LHCN-M2 (cell line): ENCODE measurements at places on chromosomes 2 and 18. TPM values are rescaled to one million over a fixed set of nuclear protein-coding genes. Genes with fewer than 3 reads are reported as not detected.

- DNase-seq, result no peak
These were observed 25.8 kb upstream of the KCNG3 start for GRCh38 chr2:42519624-42520023.

TGFA gene
- not detected in 2 replicates for total RNA-seq

GRCh38 chr2:101383016-101383541, 4.2 kb downstream of the CREG2 start:
- no peak for DNase-seq

FMNL2 gene
- 11.6 and 12.2 TPM in 2 replicates for total RNA-seq

DNA sequence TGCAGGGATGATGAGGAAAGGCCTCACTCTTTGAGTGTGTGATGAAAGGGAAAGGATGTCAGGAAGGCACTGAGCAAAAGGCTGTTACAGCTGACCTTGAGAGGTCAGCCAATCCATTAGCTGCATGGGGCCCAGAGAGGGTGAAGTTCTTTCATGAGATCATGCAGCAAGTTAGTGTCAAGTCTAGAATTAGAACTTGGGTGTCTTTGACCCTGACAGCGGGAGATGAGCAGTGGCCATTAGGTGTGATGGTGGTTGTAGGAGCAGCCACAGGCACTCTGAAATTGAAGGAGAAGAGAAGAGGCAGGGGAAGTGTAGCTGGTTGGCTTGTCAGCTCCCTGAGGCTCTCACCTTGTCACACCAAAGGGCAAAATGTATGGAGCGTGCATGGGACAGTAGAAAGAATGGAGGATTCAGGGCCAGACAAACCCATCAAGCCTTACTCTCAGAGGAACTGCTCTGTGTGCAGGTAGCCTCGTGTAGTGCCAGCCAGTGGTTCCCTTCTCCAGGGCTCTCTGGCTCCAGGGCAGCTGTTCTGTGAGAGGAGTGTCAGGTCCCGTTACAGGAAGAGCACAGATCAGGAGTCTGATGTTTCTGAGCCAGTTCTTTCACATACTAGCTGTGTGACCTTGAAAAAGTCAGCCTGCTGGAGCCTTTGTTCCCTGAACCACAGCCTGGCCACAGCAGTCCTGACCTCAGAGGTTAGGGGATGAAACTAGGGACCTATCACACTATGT, 35.9 kb downstream of the MAP4K4 start:
- DNase-seq, result peak; percentile 43

GRCh38 chr2:25905126-25905525, 26.8 kb upstream of the ASXL2 start:
- no peak for DNase-seq

MDH1B gene
- total RNA-seq, result 0.86 and 2.5 TPM in 2 replicates

SMIM21 gene
- not detected in 2 replicates for total RNA-seq

- peak; percentile 6 for DNase-seq
These were observed 1.2 kb downstream of the PIEZO2 start for GRCh38 chr18:11147962-11148679.

GRCh38 chr2:178426388-178426787, 24.6 kb downstream of the PRKRA start:
- peak; percentile 87 for DNase-seq

DNA sequence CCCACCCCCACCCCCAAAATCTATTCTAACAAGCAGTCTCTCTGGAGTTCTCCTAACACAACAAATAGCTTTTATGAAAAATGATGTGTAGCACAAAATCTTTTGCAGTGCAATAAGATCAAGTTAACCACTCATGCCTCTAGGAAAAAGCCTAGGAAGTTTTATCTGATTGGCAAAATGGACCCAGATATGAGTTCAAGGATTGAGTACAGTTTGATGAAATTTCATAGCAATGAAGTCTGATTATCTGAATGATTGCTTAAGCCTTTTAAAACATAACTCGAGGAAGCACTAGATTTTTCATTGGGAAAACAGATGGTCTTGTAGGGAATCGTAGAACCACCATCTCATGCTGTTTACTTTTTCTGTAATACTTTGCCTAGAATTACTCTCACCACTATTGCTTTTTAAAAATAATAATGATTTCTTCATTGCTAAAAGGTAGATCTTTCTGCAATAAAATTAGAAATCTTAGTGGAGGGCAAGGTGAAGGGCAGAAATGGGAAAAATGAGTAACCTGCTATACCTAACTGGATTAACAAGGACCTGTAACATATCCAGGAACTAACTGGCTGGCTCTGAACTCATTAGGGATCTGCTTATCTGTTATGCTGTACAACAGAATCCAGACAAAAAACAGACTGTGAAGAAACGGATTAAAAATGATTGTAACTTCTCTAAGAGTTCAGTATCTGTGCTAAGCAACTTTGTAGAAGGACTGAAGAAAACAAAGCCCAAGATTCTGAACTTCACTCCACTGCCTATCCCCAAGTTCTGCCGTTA, 73.7 kb upstream of the ETAA1 start:
- DNase-seq, result no peak

ASIC4 gene
- not detected in 2 replicates for total RNA-seq

HIBCH gene
- total RNA-seq, result 11.8 and 12.3 TPM in 2 replicates

RAMP1 gene
- total RNA-seq, result 13.5 and 14.2 TPM in 2 replicates
